AG04449 (cell line): ENCODE measurements at places on chromosomes 13 and 19.

DNA sequence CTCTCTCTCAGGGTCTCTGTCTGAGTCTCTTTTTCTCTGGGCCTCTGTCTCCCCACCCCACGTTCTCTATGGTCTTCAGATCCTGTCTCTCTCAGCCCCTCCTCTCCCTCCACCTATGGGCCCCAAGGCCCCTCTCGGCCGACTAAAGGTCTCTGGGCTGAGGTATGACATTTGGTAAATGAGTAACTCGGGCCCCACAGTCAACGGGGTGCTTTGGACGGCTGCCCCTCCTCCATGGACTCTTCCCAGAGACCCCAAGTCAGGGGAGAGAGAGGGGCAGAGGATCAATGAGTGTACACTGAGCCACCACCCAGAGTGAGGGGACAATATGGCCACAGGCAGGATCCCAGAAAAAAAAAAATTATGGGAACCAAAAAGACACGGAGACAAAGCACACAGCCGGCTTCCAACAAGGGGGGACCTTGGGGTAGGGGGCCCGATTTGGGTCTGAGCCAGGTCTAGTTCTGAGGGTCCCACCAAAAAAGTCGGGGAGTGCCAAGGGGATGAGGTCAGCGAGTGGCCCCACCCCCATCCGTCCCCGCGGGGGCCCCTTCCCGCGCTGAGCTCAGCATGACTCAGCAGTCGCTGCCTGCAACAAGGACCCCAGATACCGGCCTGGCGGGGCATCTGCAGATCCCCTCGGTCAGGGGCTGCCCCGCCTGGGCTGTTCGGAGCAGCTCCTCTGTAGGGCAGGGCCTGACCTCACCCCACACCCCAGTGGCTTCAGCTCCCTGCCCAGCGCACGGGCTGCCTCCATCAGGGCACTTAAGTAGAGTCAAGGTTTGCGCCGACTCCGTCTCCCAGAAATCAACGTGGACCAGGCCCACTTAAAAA, 1.5 kb upstream of the FTL start:
- DNase-seq = no peak

GRCh38 chr13:95195146-95195545, 106.1 kb downstream of the ABCC4 start:
- DNase-seq = no peak

- no peak for DNase-seq
These were observed 5.8 kb downstream of the EGLN2 start for GRCh38 chr19:40804783-40805242.

DNA sequence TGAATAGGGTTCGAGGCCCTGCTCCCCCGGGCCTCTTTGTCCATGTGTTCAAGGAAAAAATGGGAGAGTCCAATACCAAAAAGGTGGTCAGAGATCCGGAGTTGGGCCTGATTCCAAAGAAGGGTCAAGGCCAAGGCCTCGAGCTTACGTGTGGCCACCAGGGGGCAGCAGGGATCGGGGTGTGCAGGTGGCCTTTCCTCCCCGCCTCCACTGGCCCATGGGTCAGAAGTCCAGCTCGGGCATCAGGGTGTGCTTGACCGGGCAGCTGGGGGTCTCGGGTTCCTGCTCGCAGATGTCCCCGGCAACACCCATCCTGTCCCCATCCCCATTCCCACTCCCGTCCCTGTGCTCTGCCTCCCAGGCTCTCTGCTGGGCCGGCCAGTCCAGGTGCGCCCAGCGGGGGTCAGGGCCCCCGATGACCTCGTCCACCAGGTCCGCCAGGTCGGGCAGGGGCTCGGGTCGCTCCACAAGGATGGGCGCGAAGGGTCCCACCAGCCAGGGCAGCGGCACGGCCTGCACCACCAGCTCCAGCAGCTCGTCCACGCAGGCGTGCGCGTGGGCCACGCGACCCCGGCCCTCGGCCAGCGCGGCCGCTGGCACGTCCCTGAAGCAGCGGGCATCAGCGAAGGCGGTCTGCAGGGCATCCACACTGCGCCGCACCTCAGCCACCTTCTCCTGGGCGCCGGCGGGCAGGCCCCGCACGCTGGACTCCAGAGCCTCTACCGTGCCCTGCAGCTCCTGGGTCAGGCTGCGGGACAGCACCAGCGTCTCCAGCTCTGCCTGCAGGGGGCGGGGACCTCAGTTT, 5.2 kb upstream of the PLIN4 start:
- no peak for DNase-seq

- no peak for DNase-seq
These were observed 15.4 kb downstream of the SGTA start for GRCh38 chr19:2767688-2768087.
